ENCODE measurements at places on chromosomes 1 and 21.

- peak; percentile 82 for DNase-seq
Observed at GRCh38 chr1:1304331-1305299, 3.1 kb downstream of the ACAP3 start.

GRCh38 chr1:5746611-5747425 lies 245.4 kb downstream of the NPHP4 start:
- DNase-seq: no peak

GRCh38 chr1:246725191-246725590 lies 982 bp downstream of the SCCPDH start:
- DNase-seq: no peak

GRCh38 chr1:169100208-169100607 lies 6.3 kb upstream of the ATP1B1 start:
- DNase-seq: no peak

DNA sequence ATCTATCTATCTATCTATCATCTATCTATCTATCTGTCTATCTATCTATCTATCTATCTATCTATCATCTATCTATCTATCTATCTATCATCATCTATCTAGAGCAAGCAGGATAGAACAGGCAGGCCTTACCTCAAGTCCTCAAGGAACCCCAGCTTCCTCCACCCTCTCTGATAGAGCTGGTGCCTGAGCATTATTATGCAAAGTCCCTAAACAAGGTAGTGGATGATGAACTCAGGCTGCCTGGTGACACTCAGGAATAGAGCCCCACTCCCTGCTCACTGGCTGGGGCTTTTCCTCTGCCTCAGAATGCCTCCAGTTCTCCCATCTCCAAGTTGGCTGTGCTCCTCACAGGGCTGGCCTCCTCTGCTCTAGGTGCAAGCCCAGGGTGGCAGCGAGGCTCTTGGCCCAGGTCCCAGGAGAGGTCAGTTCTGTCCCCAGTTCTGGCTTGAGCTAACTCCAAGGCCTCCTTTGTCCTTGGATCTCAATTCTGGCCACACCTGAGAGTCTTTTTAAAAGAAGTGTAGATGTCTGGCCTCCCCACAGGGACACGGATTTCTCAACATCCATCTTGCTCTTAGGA lies 60.2 kb downstream of the PCP4 start:
- no peak for DNase-seq

GRCh38 chr1:7253988-7254587 lies 468.8 kb downstream of the CAMTA1 start:
- DNase-seq: no peak

DNA sequence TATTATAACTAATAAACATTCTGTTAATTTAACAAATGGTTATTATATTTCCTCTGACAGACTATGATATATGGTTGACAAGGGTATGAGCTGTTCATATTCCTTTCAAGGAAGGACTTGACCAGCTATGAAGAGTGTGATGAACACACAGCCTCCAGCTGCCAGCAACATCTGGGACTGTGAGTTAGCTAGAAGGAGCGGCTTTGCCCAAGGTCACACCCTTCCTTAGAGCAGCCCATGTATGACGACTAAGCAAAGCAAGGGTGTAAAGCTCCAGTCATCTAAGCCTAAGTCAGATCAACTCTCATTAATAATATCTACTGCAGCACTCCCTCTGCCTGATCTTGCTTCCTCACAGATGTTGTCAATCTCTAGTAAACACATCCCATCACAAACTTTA lies 355.4 kb downstream of the PLPP3 start:
- DNase-seq: no peak

- peak; percentile 55 for DNase-seq
Observed at GRCh38 chr1:28208818-28209441, 23.9 kb downstream of the DNAJC8 start.

Measured in fibroblast of skin of abdomen (primary cell).